ENCODE measurements at places on chromosomes 13 and 19.

GRCh38 chr13:54513254-54513653 is 1484.6 kb downstream of the OLFM4 start:
- no peak for DNase-seq

GRCh38 chr13:33352041-33352440 is 66.5 kb upstream of the STARD13 start:
- DNase-seq, result no peak

DNA sequence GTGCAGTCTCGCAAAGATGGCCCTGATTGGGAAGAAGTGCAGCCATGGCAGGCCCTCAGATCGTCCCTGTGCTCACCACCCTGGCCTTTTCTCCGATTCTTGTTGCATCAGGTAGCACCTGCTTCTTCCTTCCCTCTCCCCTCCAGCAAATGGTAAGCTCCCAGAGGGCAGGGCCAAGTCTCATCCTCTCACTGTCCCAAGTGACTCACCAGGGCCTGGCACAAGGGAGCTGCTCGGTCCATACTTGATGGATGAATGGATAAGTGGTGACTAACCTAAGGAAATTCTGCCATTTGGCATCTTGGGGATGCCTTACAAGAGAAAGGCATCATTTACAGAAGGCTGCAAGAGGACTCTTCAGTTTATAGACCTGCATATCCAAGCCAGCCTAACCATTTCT is 84.9 kb downstream of the ZIC5 start:
- no peak for DNase-seq

DNA sequence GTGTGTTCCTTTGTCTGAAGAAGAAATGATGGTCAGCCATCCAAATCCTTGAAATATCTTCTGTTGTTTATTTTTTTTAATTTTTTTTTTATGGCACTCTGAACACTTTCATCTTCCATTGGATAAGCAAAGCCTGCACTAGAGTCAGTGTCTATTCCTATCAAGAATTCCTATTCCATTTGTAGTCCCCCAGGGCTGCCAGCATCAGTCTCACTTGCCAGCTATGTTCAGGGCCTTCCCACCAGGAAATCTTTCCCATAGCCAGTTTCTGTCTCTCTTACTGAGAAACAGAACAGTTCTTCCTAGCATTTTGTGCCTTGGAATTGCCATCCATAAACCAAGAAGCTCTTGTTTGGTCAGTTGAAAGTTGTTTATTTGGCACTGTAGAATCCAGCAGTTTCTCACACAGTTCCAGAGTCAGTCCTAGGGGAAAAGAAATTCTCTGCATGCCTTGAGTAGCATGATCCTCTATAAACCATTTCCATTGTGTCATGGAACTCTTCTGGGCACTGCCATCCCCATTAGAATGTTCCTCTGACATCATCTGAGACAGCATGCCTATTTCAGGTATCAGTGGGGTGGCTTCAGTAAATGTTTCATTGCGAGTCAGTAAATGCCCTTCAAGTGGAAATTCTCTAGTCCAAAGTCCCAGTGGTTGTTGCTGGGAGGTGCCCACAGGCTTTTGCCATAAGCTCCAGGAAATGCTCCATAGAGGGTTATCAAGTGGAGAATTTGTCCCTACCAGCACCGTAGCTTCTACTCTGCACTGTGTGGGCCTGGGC is 18.7 kb upstream of the SPRYD7 start:
- peak; percentile 25 for DNase-seq

DNA sequence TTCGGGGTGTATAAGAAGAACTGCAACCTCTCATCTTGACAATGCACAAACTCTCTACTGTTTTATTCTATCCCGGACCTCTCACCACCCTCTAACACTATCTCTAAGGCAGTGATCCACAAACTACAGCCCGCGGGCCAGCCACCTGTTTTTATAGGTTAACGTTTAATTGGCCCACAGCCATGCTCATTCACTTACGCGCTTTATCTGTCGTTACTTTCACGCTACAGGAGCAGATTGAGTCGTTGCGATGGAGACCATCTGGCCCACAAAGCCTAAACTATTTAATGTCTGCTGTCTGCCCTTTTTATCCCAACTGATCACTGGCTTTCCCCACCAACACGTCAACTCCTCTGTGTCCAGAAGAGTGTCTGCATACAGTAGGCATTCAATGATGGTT is 158.9 kb downstream of the CACNA1A start:
- no peak for DNase-seq
